ENCODE measurements at places on chromosomes 5 and 9.

GRCh38 chr5:95735406-95735805 is 4.3 kb downstream of the RHOBTB3 start:
- DNase-seq = no peak

- DNase-seq = no peak
These were observed 14.6 kb upstream of the AQP7 start for GRCh38 chr9:33416996-33417395.

- no peak for DNase-seq
These were observed 2.4 kb upstream of the RGS14 start for GRCh38 chr5:177355162-177355867.

- peak; percentile 35 for DNase-seq
These were observed 22.9 kb downstream of the RGMB start for GRCh38 chr5:98796197-98796972.

GRCh38 chr9:89999534-90000370 is 394.9 kb downstream of the GADD45G start:
- DNase-seq = no peak

DNA sequence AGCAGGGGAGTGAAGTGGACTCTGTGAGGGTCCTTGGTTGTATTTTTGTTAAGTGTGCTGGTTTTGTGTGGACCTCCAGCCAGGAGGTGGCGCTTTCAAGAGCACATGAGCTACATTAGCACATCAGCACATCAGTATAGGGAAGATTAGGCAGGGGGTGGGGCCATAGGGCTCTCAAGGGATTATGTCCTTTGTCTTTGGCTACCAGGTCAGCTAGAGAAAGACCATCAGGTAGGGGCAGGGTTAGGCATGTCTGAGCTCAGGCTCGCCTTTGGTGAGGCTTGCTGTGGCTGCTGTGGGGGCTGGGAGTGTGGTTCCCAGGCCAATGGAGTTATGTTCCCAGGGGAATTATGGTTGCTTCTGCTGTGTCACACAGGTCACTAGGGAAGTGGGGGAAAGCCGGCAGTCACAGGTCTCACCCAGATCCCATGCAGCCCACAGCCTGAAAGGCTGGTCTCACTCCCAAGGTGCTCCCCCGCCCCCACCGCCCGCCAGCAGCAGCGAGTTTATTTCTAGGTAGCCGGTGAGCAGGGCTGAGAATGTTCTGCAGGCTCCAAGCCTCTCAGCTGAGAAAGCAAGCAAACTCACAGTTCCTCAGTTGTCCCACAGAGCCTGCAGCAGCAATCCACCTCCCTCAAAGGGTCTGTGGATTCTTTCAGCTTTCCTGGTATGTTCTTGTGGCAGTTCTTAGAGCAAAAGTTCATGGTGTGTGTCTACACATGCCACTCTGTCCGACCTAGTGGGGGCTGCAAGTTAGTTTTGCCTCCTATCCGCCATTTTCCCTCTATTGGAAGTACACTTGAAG is 13.7 kb downstream of the OR1J1 start:
- peak; percentile 27 for DNase-seq

Measured in NT2/D1 (cell line).